NCI-H2081 treated with DMSO at 0.1 percent for 48 hours (cell line): ENCODE measurements at places on chromosomes 4 and X.

DNA sequence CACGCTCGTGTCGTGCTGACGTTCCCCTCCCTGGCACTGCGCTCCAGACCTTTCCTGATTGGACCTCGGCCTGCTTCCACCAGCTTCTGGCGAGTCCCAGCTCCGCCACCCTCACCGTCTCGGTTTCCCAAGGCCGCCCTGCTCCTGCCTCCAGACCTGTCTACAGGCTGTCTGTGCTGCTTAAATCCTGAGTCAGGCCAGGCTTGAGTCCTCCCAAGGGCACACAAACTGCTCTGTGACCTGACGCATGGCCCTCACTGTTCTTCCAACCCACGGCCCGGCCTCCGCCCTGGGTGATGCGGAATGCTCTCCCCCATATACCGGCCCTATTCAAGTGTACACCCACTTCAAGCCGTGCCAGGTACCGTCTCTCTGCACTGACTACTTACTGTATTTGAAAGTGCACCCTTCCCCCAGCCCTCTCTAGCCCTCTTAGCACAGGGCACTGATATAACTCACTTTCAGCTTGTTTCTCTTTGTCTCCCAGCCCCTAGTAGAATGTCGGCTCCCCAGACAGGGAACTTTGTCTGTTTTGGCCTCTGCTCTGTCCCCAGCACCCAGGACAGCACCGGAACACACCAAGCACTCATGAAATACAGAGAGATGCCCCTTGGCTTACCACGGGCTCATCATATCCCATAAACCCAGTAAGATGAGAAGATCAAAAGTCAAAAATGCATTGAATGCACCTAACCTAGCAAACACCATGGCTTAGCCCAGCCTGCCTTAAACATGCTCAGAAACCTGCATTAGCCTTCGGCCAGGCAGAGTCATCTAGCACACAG, 63.1 kb upstream of the AFAP1 start:
- no peak for DNase-seq

DNA sequence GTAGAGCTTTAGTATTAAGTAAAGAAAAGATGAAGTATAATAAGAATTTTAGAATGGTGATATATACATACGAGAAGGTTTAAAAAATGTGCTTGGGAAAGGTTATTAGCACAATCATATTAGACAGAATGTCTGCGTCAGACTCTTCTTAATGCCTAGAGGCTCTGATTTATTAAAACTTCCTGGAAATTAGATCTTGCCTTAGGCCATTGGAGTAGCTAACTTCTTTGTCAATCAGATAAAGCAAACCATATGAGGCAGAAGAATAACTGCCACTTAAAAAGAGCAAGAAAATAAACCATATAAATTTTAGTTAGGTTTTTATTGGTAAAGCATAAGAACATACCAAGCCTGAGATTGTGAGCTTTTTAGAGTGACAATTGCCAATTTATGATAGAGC, 309.1 kb downstream of the TLL1 start:
- no peak for DNase-seq

DNA sequence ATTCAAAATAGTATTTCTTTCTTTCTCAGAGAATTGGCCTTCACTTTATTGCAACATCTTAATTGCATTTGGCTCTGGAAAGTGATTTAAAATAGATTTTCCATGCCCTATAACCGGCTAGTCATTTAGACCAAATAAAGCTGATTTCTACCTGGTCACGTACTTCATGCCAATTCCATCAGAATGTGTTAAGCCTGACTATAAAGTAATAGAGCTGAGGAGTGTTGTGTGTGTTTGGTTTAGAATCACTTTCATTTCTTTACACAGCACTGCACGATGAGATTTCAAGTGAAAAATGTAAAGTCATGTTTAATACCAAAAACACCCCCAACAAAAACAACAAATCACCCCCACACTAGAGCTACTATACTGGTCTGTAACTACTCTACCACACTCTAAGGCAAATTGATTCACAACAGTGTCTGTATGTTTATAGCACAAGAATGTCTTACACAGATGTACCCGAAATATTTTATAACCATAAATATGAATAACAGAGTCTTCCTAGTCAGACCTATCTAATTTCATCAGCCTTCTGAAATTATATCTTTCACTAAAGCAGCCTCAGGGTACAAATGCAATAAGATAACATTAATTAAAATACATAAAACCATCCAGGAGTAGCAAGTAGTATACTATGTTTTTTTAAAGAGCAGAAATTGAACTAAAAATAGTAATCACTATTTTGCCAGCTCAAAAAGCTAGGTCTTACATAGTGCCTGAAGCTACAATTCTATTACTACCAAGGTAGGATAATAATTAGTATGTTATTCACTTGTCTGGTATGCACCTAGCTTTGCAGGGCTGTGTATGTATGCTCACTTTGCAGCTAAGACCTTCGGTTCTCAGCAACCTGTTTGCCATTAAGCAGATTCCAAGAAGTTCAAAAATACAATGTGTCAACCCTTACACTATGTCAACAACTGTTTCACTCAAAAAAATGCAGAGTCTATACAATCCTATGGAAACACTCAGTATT, 28.4 kb downstream of the APBB2 start:
- DNase-seq, result no peak

GRCh38 chrX:31038575-31039326, 33.1 kb downstream of the FTHL17 start:
- no peak for DNase-seq

GRCh38 chrX:72131317-72132294, at the start of gene RTL5:
Gene RTL5 (minus strand): TSS chrX:72131915.
- DNase-seq, result peak; percentile 38

DNA sequence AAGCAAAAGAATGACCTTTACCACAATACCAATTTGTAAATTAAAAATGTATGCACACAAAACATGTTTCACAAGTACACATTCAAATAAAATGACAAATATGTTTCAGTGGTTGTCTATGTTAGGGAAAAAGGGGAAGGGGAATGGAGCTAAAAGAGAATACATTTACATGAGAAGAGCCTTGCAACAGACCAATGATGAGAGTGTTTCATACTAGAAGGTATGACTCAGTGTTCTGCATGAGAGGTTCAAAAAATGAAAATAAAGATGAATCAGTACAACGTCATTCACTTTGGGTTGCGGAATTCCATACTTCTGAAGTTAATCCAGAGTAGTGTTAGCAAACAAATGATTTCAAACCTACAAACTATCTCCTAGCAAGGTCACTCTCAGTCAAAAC, 51.7 kb downstream of the RPGR start:
- DNase-seq, result no peak

DNA sequence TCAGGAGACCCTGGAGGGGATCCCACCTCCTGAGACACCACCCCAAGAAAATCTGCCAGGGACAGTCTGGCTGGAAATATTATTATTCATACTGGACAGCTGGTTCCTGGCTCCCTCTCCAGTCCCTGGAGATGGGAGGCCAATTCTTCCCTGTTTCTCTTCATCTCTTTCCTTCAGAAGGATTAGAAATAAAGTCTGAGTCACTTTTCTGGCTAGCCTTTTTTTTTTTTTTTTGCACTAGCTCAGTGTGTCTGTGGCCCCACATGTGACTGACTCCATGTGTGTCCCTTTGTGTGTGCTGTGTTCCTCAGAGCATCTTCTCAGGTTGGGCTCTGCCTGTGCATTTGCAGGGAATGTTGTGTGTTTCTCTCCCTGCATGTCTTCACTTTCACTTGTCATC, 1.8 kb upstream of the FRMPD3 start:
- DNase-seq, result no peak

- DNase-seq, result no peak
Measured at GRCh38 chr4:158845311-158846041, 76.7 kb downstream of the FNIP2 start.

DNA sequence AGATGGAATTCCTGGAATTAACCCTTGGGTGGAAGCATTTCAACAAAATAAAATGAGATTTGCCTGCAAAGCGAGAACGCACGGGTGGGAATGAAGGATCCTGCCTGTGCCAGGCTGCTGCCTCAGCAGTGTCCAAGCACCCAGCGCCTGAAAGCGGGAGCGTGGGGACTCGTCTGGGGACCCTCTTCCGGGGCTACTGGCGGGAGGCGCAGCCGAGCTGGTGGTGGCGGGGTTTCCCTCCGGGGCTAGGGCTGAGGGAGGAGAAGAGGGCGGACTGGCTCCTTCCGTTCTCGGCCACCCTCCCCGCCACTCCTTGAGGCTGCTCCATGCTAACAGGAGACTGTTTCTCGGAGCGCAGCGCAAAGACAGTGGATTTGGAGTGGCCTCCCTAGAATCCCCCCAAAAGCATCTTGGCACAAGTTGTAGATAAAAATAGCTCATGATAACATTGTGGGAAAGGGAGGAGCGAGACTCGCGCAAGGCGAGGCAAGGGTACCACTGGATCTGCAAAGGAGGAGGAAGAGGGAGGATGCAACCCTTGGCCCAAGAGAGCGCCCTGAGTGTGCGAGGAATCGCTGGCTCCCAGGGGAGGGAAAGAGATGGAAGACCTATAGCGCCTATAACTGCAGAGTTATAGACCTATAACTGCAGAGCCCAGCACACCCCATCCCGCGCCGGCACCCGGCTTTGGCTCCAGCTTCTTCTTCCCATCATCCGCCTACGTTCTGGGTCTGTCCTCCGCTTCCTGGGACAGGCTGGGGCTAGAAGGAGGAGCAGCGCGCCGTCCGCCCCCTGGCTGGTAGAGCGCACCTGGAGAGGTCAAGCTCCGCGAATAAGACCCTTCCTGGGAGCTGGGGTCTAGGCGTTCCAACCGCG, 1.3 kb downstream of the HS3ST1 start:
- no peak for DNase-seq

DNA sequence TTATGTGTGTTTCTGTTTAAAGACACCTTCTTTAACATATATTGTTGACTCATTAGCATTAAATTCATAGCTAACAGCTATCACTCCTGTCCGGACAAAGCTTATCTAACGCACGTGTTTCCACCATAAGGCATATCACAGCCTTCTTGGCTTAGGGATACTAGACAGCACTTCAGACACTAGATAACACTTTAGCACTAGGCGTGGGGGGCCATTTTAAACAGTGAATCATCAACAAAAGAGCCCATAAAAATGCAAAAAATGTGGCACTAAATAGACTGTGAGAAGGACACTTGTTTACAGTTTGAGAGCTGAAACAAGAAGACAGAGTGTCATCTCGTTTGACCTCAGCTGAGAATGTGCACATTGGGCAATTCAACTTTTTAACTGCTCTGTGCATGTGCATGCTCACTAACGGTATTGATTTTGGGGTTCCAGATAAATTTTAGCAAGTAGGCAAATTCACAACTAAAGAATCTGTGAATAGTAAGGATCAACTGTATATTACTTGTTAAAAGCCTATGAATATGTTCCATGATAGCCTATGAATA, 58.9 kb upstream of the RAI2 start:
- no peak for DNase-seq

DNA sequence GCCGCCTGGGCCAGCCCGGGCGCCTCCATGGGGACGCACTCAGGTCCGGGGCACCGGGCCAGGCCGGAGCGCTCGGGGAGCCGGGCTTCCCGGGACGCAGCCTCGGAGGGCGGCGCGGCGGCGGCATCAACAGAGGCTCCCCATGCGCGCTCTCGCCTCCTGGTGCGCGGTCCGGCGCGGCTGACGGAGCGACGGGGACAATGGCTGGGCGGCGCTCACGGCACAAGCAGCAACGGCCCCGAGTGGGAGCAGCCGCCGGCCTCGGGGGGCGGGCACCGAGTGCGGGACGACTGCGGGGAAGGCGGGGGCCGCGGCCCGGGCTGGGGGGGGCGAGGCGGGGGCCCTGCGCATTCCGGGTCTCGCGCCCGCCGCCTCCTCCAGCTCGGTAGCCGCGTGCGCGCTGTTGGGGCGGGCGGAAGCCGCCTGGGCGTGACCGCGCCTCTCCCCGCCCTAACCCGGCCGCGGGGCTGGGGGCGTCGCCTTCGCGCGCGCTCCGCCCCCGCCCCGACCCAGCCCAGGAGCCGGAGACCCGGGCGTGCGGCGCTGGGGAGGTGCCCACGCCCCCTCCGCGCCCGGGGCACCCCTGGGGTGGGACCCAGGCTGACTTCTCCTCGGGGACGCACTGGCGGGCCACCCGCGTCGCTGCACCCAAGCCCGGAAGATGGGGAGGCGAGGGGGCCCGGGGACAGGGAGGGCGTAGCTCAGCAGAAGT, at the start of gene PRKX:
Gene PRKX (minus strand): TSS at position 425 of the 712 bp plus-strand sequence. CDS start 396 bp downstream, at position 29.
- no peak for DNase-seq

DNA sequence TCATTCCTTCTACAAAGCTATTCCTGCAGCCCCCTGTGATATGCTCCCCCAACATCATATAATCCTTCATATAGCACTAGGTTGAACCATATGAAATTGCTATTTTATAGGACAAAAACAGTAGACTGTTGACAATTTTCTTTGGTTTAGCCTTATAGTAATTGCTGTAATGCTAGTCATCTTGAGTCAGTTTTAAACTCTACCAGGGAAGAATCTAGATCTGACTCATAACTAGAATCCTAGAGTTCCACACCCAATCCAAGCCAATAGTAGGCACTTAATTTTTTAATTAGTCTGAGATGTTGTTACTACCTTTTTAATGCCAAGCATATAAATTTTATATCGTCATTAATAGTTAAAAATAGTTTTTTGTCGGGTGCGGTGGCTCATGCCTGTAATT, 136.8 kb downstream of the CHRNA9 start:
- no peak for DNase-seq

- DNase-seq, result no peak
Measured at GRCh38 chr4:39976945-39977488, 694 bp downstream of the PDS5A start.

GRCh38 chrX:42499620-42500019, 278.3 kb downstream of the PPP1R2C start:
- no peak for DNase-seq

DNA sequence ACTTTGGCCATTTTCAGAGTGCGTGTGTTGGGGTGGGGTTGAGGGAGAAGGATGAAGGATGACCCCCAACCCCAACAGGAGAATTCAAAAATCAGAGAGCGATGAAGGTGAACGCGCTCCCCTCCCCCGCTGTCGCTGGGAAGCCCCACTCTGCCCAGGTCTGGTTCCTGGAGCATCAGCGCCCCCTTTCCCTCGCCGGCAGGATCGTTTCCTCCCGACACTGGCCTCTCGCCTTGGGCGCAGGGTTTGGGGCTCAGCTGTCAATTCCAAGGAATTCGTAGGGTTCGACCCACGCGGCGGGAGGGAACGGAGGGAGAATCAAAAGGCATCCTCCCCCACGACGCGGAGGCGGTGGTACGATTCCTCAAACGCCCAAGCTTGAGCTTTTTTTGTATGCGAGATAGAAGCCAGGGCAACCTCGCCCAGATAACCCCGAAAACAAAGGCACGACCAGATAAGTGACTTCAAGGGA, 1.0 kb upstream of the PDGFRA start:
- DNase-seq, result no peak

DNA sequence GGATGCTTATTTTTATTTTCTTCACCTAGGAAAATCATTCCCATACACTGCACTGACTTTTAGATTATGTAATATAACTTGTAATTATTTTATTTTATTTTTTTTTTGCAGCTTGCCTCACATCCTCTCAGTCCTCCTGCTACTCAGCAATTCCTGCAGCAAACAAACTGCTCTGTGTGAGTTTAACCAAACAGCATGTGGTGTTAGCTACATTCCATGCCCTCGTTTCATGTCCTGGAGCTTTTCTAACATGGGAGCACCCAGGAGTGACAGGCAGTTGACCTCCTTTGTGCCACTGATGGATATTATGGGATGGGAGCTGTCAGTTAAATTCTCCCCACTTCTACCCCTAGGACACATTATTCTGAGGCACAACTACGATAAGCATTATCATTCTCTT, 24.8 kb downstream of the CXCL1 start:
- DNase-seq, result no peak
